ENCODE measurements at places on chromosomes 6 and 20. TPM values are rescaled to one million over a fixed set of nuclear protein-coding genes. Genes with fewer than 3 reads are reported as not detected.

OR2B6 gene
- total RNA-seq = not detected

GRCh38 chr6:160275511-160276003 is 16.9 kb upstream of the SLC22A2 start:
- DNase-seq = no peak

- DNase-seq = no peak
Observed at GRCh38 chr6:97456070-97456469, 173.1 kb upstream of the MMS22L start.

GRCh38 chr20:37935435-37935834 is 32.5 kb downstream of the VSTM2L start:
- no peak for DNase-seq

DNA sequence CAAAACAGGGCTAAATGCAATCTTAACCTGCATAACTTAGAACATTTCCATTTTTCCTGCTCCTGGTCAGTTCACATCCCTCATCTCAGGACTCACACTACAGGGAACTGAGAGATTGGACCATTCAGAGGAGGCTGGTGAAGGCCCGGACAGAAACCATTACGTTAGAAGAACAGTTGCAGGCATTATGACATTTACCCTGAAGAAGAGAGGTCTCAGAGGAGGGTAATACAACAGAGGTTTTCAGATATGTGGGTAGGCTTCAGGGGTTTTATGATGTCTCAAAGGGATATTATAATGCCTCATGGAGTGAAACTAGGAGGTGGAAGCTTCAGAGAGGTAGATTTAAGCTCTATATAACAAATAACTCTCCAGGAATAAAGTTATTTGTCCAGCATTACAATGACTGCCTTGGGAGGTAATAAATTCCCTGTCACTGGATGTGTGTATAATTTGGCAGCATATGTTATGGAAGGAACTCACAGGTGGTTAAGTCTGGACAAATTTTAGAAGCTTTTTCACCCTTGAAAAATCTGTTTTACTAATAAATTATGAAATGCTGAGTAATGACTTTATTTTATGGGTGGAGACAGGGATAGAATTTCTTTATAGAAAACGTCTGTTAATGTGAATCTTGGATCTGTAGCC is 36.7 kb upstream of the RIPOR2 start:
- no peak for DNase-seq

- DNase-seq = no peak
Observed at GRCh38 chr6:136779682-136780081, 12.6 kb downstream of the MAP3K5 start.

GRCh38 chr20:9912858-9913434 is 74.1 kb upstream of the PAK5 start:
- peak; percentile 56 for DNase-seq

GRCh38 chr6:148203970-148204369 is 138.7 kb upstream of the SASH1 start:
- DNase-seq = peak; percentile 96

- DNase-seq = peak; percentile 39
Observed at GRCh38 chr20:62274332-62274950, 28.4 kb upstream of the ADRM1 start.

DNA sequence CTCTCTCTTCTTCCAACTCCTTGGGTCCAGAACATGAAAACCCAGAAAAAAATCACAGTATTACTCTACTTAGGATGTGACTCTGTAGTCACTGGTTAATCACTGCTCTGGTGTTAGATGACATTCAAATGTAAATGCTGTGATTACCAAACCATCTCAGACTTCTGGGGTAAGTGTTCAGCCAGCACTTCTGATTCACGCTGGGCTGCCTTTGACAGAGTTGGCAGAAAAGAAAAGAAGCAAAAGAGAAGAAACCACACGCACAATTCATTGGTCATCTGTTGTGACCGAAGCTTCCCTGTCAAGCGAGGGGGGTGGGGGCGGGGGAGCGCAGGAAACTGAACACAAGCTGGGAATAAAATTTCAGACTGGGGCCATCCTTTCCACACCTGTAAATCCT is 82.7 kb downstream of the PSMG4 start:
- DNase-seq = peak; percentile 78

GRCh38 chr6:27767851-27768250 is 144.3 kb downstream of the OR2B2 start:
- DNase-seq = no peak

DNA sequence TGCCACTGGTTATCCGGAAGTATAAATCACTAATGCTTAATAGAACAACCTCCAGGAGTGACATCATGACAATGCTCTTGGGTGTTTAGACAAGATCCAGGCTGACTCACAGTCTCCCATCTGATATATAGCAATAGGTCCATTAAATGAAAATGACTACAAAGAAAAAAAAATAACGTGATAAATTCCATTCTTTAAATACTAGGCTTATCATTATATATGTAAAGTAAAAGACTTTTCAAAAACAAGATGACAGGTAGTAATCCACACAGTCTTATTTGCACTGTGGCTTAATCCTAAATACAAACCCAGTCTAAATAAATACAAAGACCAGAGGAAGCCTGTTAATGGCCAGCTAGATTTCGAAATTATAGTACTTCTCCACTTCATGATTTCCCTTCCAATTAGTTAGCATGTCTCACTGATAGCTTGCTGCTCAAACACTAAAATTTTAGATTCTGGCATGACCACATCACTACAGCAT is 149.1 kb upstream of the BEND3 start:
- DNase-seq = no peak

- no peak for DNase-seq
Observed at GRCh38 chr6:107712665-107713551, 111.2 kb downstream of the SCML4 start.

ALDH8A1 gene
- total RNA-seq = not detected

- DNase-seq = peak; percentile 99
Observed at GRCh38 chr6:108689272-108690161, 128.8 kb downstream of the FOXO3 start.

MATN4 gene
- not detected for total RNA-seq

DNA sequence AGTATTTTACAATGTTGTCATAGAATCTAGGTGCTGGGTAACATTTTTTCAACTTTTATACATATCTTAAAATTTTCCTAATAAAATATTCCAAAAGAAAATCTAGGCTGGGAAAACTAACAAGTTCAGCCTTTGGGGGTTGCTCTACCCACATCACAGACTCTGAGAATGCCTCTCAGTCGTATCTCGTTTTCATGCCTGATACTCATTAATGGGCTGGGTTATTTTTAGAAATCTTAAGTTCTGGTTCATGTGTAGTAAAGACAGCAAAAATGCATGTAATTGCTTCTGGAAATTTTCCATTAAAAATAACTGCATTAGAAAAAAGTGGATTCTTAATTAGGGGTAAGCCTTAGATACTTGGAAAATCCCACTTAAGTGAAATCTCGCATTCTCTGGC is 149.3 kb downstream of the SLC24A3 start:
- DNase-seq = no peak

- no peak for DNase-seq
Observed at GRCh38 chr6:449486-450419, 58.2 kb downstream of the IRF4 start.

- no peak for DNase-seq
Observed at GRCh38 chr6:168618546-168619315, 177.7 kb downstream of the SMOC2 start.

DNA sequence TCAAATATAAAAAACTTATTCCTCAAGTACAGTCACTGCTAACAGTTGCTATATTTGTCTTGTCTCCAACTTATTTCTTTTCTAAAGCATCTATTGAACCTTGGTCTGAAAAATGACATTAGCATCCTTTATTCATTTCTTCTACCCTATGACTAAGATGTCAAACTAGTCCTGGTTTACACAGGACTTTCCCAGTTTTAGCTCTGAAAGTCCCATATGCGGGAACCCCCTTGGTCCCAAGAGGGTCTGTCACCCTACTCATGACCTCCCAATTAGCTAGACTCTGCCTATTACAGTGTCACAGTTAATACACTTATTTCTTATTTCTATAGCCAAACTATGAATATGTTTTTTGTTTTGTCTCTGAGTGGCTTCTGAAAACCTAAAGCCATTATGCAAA is 37.1 kb downstream of the PLEKHG1 start:
- DNase-seq = no peak

OR2J3 gene
- total RNA-seq = not detected

GRCh38 chr20:45372241-45372640 is 5.9 kb downstream of the TP53TG5 start:
- DNase-seq = no peak

DNAH8 gene
- total RNA-seq = 0.05 TPM

DNA sequence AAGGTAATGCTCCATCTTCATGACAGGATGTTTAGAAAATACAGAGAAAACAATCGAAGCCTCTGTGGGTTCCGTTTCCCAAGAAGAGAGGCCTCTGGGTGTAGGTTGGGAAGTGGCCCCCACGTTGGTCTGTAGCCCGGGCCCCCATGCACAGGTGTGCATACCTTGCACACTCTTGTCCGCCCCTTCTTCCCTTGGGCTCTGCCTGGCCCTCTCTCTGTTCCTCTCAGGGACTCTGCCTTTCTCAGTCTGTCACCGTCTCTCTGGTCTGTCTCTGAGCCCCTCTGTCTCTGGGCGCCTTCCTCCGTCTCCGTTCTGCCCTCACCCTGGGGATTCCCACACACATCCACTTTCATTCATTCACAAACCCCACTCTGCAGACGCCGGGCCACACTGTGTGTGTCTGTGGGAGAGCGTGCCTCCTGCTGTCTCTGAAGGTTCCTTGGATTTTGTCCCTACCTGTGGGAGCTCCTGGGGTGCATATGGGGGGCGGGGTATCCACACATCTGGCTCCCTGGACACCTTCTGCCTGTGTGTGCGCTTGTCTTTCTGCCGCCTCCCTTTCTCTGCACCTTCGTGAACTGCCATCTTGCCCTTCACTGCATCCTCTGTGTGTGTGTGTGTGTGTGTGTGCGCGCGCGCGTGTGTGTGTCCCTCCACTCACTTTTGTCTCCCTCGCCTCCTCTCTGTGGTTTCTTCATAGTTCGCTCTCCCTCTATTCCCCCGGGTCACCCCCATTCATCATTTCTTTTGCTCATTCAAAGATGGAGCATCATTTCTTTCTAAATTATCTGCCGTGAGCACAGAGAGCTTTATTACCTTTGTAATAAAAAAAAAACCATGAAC is 75.3 kb downstream of the SRC start:
- DNase-seq = no peak

DNA sequence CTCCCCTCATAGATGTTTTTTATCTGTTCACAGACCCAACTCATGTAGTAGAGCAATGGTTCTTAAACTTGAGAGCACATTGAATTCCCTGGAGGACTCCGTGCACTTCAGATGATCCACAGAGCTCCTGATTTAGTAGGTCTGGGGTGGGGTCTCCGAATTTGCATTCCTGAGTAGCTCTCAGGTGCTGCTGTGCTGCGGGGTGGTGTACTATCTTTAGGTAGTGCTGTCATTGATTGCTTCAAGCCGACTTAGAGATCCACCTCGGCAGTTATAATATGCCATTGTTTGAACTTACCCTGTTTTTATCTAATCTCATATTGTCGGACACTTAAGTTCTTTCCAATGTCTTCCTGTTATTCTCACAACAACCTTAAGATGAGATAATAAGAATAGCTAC is 45.0 kb downstream of the BMP2 start:
- DNase-seq = no peak

GRCh38 chr20:36950414-36951197 is 902 bp downstream of the SAMHD1 start:
- no peak for DNase-seq

GRCh38 chr6:34984416-34984815 is 95.4 kb downstream of the ANKS1A start:
- no peak for DNase-seq

GRCh38 chr6:119874381-119874780 is 524.8 kb upstream of the MAN1A1 start:
- DNase-seq = no peak

GRCh38 chr6:32816746-32817204 is at the start of gene HLA-DOB:
HLA-DOB (minus strand) TSS chr6:32817002; CDS start chr6:32816951, 51 bp downstream.
- DNase-seq = no peak

DNA sequence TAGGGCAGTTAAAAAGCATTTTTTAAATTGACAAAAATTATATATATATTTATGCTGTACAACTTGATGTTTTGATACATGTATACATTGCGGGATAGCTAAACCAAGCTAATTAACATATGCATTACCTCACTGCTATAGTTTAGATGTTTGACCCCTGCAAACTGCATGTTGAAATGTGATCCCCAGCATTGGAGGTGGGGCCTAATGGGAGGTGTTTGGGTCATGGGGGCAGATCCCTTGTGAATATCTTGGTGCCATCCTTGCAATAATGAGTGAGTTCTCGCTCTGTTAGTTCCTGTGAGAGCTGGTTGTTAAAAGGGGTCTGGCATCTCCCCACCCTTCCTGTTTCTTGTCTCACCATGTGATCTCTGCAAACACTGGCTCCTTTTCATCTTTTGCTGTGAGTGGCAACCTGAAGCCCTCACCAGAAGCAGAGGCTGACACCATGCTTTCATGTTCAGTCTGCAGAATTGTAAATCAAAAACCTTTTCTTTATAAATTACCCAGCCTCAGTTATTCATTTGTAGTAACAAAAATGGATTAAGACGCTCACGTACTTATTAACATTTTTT is 111.8 kb downstream of the MCHR2 start:
- no peak for DNase-seq

GRCh38 chr6:28920281-28920680 is 3.5 kb downstream of the TRIM27 start:
- no peak for DNase-seq

TRIM15 gene
- total RNA-seq = not detected

VNN1 gene
- total RNA-seq = 2.7 TPM

SLC17A2 gene
- 0.21 TPM for total RNA-seq

ALDH5A1 gene
- 1.2 TPM for total RNA-seq

RAD21L1 gene
- 0.57 TPM for total RNA-seq

HSPA1B gene
- total RNA-seq = 86.3 TPM

DNA sequence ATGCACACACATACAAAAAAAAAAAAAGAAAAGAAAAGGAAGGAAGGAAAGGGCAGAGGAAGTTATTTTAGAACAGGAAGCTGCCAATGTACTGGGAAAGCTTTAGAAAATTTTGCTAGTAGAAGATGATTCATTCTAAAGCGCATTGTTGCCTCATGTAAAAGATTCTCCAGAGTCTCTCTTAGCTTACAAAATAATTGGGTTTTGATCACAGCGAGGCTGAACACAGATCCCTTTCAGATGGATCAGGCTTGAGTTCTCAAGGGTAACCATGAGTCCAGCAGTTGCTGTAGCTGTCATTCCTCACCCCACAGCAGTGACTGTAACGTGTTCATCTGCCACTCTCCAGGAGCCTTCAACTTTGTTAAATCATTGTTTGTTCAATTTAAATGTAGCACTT is 81.9 kb downstream of the PHACTR2 start:
- peak; percentile 27 for DNase-seq

Measured in myocyte (in vitro differentiated cells).